C1 segment of cervical spinal cord (tissue), 14 donors: ENCODE measurements at places on chromosomes 2 and 18.

DNA sequence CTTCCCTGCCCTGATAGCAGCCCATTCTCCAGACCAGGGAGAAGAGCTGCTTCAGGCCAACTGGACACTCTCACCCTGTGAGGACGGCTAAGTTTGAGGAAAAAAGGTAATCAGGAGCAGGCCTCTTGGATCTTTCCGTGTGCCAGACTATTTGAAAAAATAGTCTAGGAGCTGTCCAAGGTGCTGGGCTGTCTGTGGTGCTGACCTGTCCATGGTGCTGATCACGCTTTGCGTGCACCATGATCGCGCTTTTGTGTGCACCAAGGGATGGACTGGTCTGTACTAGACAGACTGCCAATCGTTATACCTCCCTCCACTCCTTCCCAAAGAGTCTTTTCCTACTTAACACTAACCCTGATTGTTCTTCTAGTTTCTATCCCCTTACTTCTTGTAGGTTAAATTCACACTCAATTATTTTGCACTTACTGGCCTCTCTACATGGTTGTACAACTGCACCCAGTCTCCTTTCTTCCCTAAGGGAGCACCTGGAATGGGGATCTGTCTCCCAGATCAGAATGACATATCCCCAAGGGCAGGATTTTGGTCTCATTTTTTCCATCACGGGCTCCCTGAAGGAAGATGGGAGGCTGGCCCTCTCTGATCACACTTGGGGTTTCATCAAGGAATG is 295.4 kb downstream of the CELF4 start:
- DNase-seq, result peak; percentile 11

- DNase-seq, result no peak
Observed at GRCh38 chr18:79275992-79276391, 119.7 kb upstream of the NFATC1 start.

- DNase-seq, result no peak
Observed at GRCh38 chr2:230676546-230676945, 36.1 kb upstream of the CAB39 start.

- peak; percentile 19 for DNase-seq
Observed at GRCh38 chr2:39665811-39666490, at the start of gene TMEM178A. Gene TMEM178A (plus strand): TSS chr2:39665917. CDS start chr2:39665975, 58 bp downstream.

- peak; percentile 58 for DNase-seq
Observed at GRCh38 chr18:2656237-2656980, 883 bp downstream of the SMCHD1 start.

DNA sequence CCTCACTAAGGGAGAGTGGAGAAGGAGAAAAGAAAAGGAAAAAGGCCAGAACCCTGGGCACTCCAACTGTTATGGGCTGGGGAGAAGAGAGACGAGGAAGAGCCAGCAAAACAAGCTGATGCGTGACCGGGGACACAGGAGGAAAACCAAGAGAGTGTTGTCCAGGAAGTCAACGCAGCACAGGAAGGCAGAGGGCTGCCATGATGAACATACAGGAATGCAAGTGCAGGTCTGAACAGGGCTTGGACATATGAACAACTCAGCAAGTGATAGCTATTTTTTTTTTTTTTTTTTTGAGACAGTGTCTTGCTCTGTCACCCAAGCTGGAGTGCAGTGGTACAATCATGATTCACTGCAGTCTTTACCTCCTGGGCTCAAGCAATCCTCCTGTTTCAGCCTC is 28.4 kb downstream of the SIX3 start:
- DNase-seq, result no peak

DNA sequence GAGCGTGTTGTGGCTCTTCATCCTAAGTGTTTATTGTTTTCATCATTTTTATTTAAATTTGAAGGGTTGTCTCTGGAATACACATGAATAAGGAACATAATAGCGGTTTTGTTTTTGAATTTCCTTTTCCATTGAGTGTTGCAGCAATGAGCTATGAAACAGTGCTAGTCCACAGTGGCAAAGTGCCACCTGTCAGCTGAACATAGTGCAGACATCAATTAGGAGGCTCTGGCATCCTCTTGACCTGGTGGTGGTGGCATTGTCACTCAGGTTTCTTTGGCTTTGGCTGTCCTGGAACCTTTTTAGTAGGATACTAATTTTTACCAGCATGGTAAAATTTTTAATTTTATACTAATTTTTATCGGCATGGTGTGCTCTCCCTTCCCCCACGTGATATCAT is 63.2 kb downstream of the UGGT1 start:
- peak; percentile 3 for DNase-seq

- DNase-seq, result no peak
Observed at GRCh38 chr2:233075966-233076339, 15.8 kb downstream of the INPP5D start.

DNA sequence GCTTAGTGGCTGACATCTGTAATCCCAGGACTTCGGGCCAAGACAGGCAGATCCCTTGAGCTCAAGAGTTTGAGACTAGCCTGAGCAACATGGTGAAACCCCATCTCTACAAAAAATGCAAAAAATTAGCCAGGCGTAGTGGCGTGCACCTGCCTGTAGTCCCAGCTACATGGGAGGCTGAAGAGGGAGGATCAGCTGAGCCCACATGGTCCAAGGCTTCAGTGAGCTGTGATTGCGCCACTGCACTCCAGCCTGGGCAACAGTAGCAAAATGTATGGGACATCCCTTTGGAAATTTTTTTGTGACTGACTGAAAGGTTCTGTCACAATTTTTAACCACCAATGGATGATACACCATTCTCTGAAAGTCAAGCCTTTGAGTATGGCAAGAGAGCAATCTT is 6.3 kb upstream of the COLEC12 start:
- DNase-seq, result no peak

DNA sequence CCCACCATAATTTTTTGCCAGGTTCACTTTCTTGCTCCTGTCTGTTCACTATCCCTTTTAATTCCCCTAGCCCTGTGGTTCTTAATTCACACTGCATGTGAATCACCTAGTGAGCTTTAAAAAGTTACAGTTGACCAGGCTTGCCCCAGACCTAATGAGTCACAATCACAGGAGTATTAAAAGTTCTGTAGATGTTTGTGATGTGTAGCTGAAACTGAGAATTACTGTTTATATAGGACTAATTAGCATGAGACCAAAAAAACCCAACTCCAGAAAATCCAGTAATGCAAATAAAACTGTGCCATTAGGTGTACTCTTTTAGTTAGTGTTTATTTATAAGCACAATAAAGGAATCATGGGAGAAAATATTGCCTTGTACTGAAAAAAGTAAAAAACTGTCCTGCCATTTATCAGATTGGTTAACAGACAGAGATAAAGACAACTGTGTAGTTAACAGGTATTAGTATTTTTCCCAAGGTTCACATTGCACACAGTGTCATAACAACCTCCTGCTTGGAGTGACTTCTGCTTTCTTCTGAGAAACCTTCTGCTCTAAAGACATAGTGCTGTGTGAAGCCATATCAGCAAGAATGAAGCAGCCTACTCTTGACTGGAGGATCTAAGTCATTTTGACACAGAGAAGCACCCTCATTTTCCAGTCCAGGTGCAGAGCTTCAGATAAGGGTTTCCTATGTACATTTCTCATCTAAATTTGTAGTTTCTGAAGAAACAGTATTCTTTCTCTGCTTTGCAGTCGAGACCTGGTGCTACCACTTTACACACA is 39.0 kb downstream of the VAPA start:
- DNase-seq, result no peak

DNA sequence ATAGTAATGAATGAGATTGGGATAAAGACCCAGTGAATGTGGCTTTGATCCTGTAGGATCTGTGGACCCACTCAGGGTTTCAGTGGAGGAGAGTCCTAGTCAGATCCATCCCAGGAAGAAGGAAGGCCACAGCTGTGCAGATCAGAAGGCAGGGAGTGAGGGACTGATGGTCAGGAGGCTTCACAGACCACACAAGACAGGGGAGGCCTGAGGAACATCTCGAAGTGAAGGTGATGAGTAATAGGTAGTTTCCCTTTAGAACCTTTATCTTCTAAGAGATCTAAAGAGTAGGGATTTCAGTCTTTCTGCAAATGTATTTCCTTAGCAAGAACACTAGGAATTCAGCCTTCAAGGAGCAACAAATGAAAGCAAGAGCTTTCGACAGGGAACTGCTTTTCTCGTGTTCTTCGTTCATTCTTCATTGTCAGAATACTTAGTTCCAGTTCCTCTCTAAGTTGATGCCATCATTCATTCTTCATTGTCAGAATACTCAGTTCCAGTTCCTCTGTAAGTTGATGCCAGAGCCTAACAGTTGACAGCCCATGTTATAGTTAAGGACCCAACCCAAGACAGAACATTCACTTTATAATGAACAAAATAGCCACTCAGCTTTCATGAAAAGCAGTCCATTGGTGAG is 150.2 kb upstream of the EPAS1 start:
- no peak for DNase-seq

DNA sequence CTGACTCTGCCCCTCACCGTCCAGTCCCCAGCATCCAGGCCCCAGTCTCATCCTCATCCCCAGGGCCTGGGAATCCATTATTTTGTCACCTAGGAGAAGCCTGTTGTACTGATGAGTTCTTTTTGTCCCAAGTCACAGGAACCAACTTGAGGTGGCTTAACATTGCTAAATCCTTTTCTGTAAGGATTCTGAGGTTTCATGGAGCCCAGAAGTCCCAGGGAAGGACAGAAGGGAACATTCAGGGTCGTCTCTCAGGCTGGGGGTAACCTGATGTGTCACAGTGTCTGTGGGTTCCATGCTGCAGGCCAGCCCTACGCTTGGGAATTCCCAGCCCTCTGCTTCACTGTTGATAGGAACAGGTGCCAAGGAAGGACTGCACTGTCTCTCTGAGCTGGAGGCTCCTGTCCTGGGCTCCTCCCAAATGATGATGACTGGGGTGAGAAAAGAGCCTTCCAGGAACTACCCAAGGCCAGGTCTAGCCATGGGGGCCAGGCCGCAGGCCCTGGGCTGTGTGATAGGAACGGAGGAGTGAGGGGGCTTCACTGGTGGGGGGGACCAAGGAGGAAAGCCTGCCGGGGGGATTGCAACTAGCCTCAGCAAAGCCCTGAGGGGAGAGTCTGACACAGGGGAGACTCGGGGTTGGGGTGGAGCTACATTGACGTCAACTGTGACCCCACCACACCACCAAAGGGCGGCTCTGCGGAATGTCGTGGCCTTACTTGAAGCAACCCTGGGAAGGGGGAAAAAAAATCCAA is 145.7 kb downstream of the SMAD7 start:
- no peak for DNase-seq

GRCh38 chr2:197052356-197052755 is 125.8 kb upstream of the PGAP1 start:
- peak; percentile 24 for DNase-seq

DNA sequence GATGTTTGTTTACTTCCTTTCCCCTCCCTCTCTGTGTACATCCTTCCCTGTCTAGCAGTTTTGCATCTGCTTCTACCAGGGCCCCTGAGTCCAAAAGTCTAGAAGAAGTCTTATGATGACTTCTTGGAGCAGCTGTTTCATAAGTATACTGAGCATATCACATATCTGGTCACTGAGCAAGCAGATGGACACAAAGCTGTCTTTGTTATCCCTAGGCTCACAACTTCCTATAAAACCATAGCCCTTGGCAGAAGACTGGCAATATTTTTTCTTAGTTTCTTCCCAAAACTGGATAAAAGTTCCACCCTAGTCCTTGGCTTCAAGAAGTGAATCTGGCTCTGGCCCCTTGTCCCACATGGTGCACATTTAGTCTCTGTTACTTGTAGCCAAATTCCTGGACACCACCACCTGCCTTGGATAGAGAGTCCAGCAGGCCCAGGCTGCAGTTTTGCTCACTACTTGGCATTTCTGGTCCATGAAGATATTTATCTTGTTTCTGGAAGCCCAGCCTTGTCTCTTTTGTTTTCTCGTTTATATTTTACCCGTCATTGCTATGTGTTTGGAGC is 22.5 kb downstream of the THOC1 start:
- DNase-seq, result no peak

DNA sequence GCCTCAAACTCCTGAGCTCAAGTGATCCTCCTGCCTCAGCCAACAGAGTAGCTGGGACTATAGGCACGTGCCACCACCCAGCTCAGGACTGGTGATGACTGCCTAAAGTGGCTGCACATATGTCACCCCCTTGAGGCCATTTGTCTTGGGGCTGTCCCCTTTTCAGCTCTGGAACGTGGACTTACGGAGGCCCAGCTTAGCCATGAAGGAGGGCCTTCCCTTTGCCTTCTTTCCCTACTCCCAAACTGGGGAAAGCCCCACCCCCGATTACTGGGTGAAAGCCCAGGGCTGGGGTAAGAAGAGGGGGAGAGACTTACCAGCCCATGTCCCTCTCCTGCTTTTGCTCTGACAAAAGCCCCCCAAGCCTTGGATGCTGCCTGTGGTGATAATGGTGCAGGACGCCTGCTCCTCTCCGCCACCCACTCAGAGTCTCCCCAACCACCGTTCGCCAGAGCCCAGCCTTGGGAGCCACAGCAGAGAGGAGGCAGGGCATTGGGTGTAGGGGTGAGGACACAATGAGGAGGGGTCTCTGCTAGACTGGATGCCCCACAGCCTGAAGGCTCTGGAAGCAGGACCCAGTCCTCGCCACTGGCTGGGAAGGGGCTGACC is 2.5 kb upstream of the DUSP2 start:
- no peak for DNase-seq

DNA sequence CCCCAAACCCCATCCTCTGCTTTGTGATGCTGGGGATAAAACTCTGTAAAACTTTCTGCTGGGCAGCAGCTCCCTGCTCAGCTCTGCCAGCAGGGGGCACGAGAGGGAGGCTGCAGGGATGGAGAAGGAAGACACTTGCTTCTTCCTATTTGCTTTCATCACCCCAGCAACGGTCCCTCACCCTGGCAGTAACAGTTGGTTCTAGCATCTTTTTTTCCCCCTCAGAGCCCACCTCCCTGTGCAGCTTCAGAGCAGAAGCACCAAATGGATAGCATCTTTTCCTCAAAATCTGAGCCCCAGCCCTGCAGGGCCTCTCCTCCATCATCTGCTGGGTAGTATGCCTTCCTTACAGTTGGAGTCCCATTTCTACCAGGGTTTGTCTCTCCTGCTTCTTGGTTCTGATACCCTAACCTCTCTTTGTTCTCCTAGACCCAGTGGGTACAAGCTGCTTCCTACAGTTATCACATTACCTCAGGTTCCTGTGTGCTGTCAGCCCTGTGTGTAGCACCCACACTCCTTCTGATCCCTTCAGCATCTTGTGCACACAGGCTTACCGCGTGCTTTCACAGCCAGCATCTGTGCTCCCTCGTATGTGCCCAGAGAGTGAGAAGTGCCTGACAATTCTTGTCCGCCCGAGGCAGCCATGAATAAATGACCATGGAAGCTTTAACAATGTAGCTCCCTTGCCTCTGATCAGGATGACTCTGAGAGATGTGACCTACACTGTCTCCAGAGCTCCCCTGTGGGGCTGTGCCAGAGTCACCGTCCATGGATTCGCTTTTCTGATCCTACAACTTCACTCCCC is 14.5 kb downstream of the CKAP2L start:
- peak; percentile 66 for DNase-seq

- no peak for DNase-seq
Observed at GRCh38 chr2:100178085-100178788, 35.8 kb upstream of the AFF3 start.

DNA sequence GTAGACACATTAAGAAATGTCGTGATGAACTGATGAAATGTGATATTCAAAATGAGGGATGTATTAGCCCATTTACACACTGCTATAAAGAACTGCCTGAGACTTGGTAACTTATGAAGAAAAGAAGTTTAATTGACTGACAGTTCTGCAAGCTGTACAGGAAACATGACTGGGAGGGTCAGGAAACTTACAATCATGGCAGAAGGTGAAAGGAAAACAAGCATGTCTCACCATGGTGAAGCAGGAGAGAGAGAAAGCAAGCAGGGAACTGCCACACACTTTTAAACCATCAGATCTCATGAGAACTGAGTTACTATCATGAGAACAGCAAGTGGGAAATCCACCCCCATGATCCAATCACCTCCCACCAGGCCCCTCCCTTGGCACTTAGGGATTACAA is 1010.8 kb upstream of the CELF4 start:
- DNase-seq, result no peak
